Stimulated activated CD4-positive, alpha-beta T cell treated with anti-CD3 and anti-CD28 coated beads, TNF-alpha, amount 100 ng/mL, for 4 hours (primary cell): ENCODE measurements at places on chromosomes 6 and 20.

DNA sequence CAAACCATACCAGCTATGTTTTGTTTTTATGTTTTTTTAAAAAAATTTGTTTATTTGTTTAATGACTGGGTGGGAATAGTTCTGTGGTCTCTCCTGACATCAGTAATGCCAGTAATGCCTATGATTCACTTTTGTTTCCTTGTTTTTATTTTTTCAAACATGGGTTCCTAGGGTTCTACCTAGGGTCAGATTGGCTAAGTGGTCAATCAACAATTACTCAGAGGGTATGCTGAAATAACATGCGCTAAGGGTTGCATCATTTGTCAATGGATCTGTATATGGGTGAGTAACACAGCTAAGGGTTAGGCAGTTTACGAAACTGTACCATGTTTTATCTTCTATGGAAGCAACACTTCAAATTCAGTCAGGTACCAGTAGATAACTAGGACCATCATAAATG, 583.8 kb upstream of the GJE1 start:
- DNase-seq: no peak

GRCh38 chr20:61576372-61576771, 324.3 kb downstream of the CDH4 start:
- no peak for DNase-seq

DNA sequence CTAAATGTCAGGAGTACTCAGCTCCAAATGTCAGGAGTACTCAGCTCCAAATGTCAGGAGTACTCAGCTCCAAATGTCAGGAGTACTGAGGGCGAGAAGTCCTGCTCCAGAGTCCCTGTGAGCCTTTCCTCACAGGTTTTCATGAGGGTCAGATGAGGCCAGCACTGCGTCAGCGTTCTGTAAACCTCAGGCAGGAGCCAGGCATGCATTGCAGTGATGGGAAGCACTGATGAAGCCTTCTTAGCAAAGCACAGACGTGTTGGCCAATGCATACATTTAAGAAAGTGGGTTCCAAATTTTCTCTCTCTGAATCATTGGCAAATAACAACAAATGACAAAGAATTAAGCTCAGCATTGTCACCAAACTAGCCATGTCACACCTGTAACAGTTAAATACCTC, 254.9 kb downstream of the ZNF217 start:
- DNase-seq: no peak

- DNase-seq: no peak
Measured at GRCh38 chr6:107271208-107271790, 156.0 kb upstream of the BEND3 start.

- DNase-seq: no peak
Measured at GRCh38 chr20:56060486-56060885, 55.2 kb upstream of the CBLN4 start.

GRCh38 chr6:139323511-139324300, 31.9 kb upstream of the TXLNB start:
- DNase-seq: peak; percentile 44

- DNase-seq: no peak
Measured at GRCh38 chr6:39153766-39154397, 38.9 kb upstream of the SAYSD1 start.

DNA sequence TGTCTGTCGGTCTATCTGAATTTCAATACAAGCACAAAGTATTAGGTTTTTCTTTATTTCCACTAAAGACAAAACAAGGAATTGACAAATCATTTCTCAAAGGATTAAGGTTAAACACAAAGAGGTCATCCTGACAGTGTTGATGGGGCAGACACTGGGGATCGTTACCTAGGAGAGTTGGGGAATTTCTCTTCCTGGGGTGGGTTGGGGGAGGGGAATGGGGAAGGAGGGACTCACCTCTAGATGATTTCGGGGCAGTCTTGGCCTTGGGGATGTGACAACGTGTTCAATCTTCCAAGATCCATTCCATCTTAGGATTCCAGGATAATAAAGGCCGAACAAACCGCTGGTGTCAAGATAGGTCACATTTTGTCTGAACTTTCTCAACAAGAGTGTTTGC, 35.4 kb upstream of the FOXA2 start:
- no peak for DNase-seq

DNA sequence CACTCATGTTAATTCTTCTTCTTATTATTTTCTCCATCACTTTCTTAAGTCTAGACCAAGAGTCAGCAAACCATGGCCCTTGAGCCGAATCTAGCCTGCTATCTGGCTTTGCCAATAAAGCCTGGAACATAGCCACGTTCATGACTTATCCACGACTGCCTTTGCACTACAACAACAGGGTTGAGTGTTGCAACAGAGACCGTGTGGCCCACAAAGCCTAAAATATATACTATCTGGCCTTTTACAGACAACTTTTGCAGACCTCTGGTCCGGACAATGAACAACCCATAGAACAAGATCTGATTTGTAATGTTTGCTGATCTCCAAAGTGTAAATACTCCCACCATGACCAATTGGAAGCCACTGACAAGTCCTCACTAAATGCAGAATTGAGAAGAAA, 140.5 kb upstream of the CDYL start:
- DNase-seq: no peak

GRCh38 chr20:53905019-53905819, 165.2 kb downstream of the BCAS1 start:
- no peak for DNase-seq

GRCh38 chr20:53751620-53752318, 158.1 kb upstream of the ZNF217 start:
- DNase-seq: no peak

- no peak for DNase-seq
Measured at GRCh38 chr6:3081960-3082359, 13.7 kb downstream of the RIPK1 start.
